ENCODE measurements at places on chromosomes 2 and 18. TPM values are rescaled to one million over a fixed set of nuclear protein-coding genes. Genes with fewer than 3 reads are reported as not detected.

The TBR1 gene
- under 0.01 TPM for total RNA-seq

The ADCYAP1 gene
- total RNA-seq: not detected

The HOXD13 gene
- 0.13 TPM for total RNA-seq

The SMIM21 gene
- total RNA-seq: not detected

The CARF gene
- 15.5 TPM for total RNA-seq

The C2orf74 gene
- 11.0 TPM for total RNA-seq

The TGFA gene
- 0.91 TPM for total RNA-seq

The ZNF385B gene
- 13.5 TPM for total RNA-seq

The FOXI3 gene
- total RNA-seq: not detected

The KRTCAP3 gene
- not detected for total RNA-seq

The MYCN gene
- not detected for total RNA-seq

The UGT1A5 gene
- not detected for total RNA-seq

The POTEI gene
- not detected for total RNA-seq

The VWA3B gene
- not detected for total RNA-seq

The FBXO15 gene
- total RNA-seq: 0.26 TPM

The HOXD4 gene
- 1.6 TPM for total RNA-seq

The RAMP1 gene
- 6.8 TPM for total RNA-seq

The SCYGR4 gene
- total RNA-seq: 0.11 TPM

The EMX1 gene
- not detected for total RNA-seq

The SLC23A3 gene
- 2.2 TPM for total RNA-seq

The AQP12A gene
- total RNA-seq: not detected

The CRYGD gene
- total RNA-seq: not detected

The REG3A gene
- total RNA-seq: not detected

The HAAO gene
- 7.1 TPM for total RNA-seq

The MAP3K19 gene
- not detected for total RNA-seq
